ENCODE measurements at places on chromosomes 11 and 22. TPM values are rescaled to one million over a fixed set of nuclear protein-coding genes. Genes with fewer than 3 reads are reported as not detected.

Gene GATD1
- total RNA-seq = 10.6 TPM

DNA sequence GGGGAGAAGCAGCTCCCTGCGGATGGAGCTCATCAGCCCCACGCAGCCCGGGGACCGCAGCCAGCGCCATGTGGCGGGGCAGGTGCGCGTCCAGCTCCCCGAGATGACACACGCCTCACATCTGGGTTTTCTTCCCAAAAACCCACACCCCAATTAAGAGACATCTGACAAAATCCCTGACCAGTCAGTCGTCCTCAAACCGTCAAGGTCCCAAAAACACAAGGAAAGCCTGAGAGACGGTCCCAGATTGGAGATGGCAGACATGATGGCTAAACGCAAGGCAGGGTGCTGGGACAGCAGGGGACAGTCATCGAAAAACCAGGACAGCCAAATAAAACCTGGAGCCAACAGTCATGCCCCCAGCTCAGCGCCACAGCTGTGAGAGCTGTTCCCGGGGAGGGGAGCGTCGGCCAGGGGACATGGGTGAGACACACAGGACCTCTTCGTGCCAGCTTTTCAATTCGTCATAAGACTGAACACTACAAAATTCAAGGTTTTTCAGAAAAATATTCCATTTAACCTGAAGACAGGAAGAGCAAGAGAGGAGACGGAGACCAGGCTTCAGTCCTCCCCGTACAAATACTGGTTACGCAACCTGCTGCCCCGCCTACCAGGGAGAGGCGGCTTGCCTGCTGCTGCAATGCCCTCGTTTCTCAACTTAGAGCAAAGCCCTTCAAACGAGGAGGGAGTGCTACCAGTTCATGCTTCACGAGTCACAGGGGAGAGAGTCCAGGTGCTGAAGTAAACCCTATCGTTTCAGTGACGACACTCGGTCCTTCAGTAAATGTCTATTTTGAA, 10.5 kb downstream of the TOLLIP start:
- DNase-seq = peak; percentile 96
- no peaks in the 10 kb centered on the region for H3K36me3 ChIP-seq
- H3K4me1 ChIP-seq = peaks cover 39% of the 10 kb centered on the region
- H3K4me3 ChIP-seq = peak overlapping the region; percentile 35
- peak overlapping the region; percentile 91 for H3K27ac ChIP-seq

DNA sequence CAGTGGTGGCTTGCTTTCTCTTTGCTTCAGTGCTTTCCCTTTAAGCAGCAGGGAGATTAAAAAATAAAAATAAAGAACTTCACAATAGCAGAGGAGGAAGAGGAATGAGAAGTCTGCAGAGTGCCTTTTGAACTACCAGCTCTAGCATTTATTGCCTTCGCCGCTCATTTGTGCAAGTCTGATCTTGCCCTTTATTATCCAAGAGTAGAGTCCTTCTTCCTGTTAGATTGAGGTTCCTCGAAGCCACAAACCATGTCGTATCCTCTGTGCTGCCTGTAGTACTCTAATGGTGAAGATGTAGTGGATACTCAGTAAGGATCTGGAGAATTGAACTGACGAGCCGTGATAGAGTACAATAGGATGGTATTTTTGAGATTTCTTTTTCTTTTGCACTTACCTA, 101.2 kb upstream of the RAG2 start:
- H3K27me3 ChIP-seq = no peaks in the 10 kb centered on the region
- H3K4me3 ChIP-seq = no peak overlapping the region
- no peak overlapping the region for H3K27ac ChIP-seq
- DNase-seq = no peak

GRCh38 chr11:107549954-107550285, 15.6 kb downstream of the ALKBH8 start:
- DNase-seq = no peak
- no peaks in the 10 kb centered on the region for H3K4me1 ChIP-seq
- no peak overlapping the region for H3K4me3 ChIP-seq
- H3K27ac ChIP-seq = no peak overlapping the region
- peaks cover 28% of the 10 kb centered on the region for H3K36me3 ChIP-seq

- no peaks in the 10 kb centered on the region for H3K4me1 ChIP-seq
- H3K36me3 ChIP-seq = no peaks in the 10 kb centered on the region
- H3K27ac ChIP-seq = no peak overlapping the region
- H3K27me3 ChIP-seq = no peaks in the 10 kb centered on the region
- DNase-seq = no peak
Observed at GRCh38 chr11:111531687-111532364, 8.7 kb upstream of the LAYN start.

Gene BIK
- total RNA-seq = not detected

- DNase-seq = no peak
- no peak overlapping the region for H3K4me3 ChIP-seq
- peaks cover 10% of the 10 kb centered on the region for H3K36me3 ChIP-seq
- H3K27ac ChIP-seq = no peak overlapping the region
- H3K27me3 ChIP-seq = no peaks in the 10 kb centered on the region
Observed at GRCh38 chr22:46914916-46915894, 152.8 kb downstream of the TBC1D22A start.

Gene MISFA
- total RNA-seq = 4.5 TPM

GRCh38 chr22:20528405-20528978, 21.1 kb downstream of the MED15 start:
- DNase-seq = no peak
- no peaks in the 10 kb centered on the region for H3K27me3 ChIP-seq
- H3K4me3 ChIP-seq = no peak overlapping the region
- no peak overlapping the region for H3K27ac ChIP-seq
- H3K4me1 ChIP-seq = peaks cover 43% of the 10 kb centered on the region

Gene SYT8
- total RNA-seq = not detected
